ENCODE measurements at places on chromosomes 11 and 22. TPM values are rescaled to one million over a fixed set of nuclear protein-coding genes. Genes with fewer than 3 reads are reported as not detected.

GRCh38 chr22:33691057-33691630 lies 229.1 kb downstream of the LARGE1 start:
- DNase-seq, result no peak

DNA sequence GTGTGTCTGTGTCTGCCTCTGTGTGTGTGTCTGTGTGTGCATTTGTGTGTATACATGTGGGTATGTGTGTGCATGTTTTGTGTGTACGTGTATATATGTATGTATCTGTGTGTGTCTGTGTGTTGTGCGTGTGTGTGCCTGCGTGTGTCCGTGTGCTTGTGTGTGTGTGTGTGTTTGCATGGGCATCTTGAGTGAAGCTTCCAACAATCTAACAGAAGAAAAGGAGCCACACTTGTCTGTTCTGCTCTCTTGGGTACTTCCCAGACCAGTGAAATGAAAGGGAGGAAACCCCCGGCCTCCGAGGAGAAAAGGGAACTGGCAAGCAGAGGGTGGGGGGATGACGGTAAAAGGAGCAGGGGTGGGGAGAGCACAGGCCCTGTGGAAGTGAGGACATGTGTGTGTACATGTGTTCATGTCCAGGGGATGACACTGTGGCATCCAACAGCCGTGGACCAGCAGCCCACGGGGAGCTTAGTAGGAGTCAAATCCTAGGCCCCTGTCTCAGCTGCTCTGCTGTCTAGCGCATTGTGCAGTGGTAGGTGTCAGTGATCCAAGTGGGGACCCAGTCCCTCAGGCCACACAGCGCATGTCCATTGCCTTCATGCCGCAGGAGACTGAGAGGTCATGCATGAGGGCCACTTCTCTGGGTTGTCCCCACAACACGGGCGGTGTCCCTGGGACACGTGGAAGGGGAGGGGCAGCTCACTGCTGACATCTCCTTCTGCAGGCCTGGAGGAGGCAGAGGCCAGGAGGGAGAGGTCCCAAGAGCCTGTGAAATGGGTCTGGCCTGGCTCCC lies 8.1 kb downstream of the CSF2RB start:
- no peak for DNase-seq

GRCh38 chr11:59413646-59414045 lies 12.6 kb downstream of the OR5A2 start:
- DNase-seq, result no peak

- DNase-seq, result no peak
Measured at GRCh38 chr22:26707581-26707980, 50.2 kb downstream of the MIAT start.

Gene PKDREJ
- not detected for total RNA-seq

GRCh38 chr22:49519117-49519737 lies 308.4 kb downstream of the BRD1 start:
- no peak for DNase-seq

- no peak for DNase-seq
Measured at GRCh38 chr11:69588270-69588669, 52.7 kb upstream of the CCND1 start.

DNA sequence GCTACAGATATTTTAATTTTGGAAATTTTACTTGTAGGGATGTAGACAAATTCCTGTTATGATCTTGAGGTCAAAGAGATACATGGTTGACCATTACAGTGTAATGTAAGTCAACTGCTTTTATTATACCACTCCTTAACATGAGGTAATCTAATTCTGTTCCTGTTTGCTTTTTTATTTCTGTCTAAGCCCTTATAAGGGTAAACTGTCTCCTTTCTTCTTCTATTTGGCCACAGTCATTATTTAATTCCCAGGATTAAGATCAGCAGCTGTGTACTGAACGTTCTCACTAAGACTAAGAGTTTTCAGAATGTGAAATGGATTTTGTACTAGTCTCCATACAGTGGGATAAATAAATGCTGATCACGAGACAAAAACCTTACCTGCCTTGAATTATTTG lies 32.8 kb downstream of the C2CD3 start:
- no peak for DNase-seq

Gene DGAT2
- 3.1 TPM for total RNA-seq

GRCh38 chr11:77455740-77456139 lies 18.2 kb downstream of the PAK1 start:
- no peak for DNase-seq

DNA sequence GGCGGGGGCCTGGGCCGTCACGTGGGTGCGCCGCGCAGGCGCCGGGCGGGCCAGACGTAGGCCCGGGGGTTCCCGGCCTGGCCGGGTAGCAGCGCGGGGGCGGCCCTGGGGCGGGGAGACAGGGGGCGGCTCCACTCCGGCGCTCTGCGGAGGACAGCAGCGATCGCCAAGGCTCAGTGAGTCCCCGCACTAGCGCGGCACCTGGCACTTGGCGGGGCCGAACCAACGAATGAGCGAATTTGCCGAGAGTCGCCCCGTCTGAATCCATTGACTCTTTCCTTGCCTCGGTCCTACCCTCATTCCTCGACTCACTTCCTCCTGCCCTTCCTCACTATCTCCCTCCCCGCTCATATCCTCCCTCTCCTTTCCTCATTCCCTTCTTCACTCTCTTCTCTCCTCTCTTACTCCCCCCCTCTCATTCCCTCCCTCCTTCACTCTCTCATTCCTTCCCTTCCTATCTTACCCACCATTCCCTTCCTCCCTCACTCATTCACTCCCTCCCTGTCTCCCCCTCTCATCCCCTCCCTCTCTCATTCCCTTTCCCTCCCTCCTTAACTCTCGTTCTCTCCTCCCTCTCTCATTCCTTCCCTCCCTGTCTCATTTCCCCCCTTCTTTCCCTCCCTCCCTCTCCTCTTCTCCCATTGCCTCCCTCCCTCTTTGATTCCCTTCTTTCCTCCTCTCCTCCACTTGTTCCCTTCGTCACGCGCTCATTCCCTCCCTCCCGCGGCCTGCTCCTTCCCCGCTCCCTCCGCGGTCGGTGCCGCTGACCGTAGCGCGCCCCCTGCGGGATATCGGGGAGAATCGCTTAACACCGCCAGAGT lies 476 bp upstream of the KLHL22 start:
- DNase-seq, result peak; percentile 98

- peak; percentile 69 for DNase-seq
Measured at GRCh38 chr11:119691020-119691666, 37.9 kb downstream of the NECTIN1 start.

Gene STX5
- 32.0 TPM for total RNA-seq

Gene RTN3
- 52.3 TPM for total RNA-seq

Gene SLC22A25
- total RNA-seq, result not detected

Gene SCN4B
- not detected for total RNA-seq

Data from natural killer cell treated with Interleukin-12 subunit alpha and Interleukin-12 subunit beta and Interleukin-15 and Interleukin-18, amount 100 ng/mL, for 72 hours (primary cell).